ENCODE measurements at places on chromosomes 13 and 19.

- DNase-seq: no peak
Measured at GRCh38 chr19:50332244-50333038, 3.3 kb upstream of the KCNC3 start.

GRCh38 chr13:104996022-104996421 is 1539.4 kb downstream of the EFNB2 start:
- DNase-seq: no peak

DNA sequence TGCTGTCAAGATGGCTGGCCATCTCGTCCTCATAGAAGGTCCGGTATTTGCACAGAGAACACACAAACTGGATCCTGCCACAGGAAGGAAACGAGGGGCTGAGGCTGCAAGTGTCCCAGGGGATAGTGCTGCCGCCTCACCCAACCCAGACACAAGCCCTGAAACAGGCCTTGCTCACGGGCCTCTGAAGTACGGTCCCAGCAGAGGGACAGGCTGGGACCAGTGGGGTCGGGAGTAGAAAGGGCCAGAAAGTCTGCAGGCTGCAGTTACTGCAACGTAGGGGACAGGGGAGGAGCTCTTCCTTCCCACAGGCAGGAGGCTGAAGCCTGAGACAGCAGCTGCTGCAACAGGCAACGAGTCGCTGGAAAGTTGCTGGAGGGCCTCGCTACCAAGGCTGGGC is 18.2 kb upstream of the AKAP8 start:
- DNase-seq: no peak

DNA sequence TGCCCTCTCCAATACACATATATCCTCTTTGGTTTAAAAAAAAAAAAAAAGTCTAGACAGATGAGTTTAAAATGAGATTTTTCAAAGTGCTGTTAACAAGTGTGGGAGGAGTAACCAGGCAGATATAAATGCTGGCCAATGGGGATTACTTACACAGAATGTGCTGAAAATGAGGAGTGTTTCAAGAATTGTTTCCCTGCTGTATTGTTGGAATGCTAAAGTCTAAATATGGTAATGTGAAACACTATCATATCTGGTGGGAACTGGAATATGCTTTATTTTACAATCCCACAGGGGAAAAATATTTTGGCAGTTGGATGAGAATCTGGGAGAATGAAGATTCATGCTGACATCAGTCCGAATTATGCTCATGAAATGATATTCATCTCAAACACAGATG is 250.7 kb downstream of the DCT start:
- DNase-seq: no peak

GRCh38 chr19:1239796-1240737 is 1.5 kb upstream of the ATP5F1D start:
- DNase-seq: peak; percentile 88

- DNase-seq: peak; percentile 77
Measured at GRCh38 chr13:76886292-76887075, at the start of gene KCTD12. TSS of gene KCTD12 (minus strand) at chr13:76886405. CDS start at chr13:76886148, 257 bp downstream.

DNA sequence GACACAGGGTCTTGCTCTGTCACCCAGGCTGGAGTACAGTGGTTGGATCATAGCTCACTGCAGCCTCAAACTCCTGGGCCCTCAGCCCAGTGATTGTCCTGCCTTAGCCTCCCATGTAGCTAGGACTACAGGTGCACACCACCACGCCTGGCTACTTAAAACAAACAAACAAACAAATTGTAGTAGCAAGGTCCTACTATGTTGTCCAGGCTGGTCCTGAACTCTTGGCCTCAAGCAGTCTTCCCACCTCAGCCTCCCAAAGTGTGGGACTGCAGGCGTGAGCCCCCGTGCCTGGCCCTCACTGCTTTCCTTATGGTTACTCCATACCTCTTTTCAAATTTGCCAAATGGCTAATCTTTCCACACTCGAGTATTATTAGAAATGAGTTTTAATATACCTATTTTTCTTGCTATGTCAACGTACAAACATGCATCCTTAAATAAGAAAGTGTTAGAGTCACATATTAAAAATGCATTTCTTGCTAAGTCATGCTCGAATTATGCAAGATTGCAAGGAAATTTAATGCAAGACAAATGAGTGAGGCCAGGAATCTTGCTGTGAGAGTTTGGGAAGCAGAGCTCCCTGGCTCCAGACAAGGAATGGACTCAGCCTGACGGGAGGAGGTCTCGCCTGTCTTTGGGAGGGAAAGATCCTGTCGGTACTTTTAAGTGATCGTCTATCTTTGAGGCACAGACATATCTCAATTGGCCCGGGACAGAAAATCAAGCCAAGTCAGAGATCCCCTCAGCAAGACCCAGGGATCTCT is 39.4 kb downstream of the RFX2 start:
- no peak for DNase-seq

- no peak for DNase-seq
Measured at GRCh38 chr13:114079601-114080536, 52.6 kb downstream of the RASA3 start.

DNA sequence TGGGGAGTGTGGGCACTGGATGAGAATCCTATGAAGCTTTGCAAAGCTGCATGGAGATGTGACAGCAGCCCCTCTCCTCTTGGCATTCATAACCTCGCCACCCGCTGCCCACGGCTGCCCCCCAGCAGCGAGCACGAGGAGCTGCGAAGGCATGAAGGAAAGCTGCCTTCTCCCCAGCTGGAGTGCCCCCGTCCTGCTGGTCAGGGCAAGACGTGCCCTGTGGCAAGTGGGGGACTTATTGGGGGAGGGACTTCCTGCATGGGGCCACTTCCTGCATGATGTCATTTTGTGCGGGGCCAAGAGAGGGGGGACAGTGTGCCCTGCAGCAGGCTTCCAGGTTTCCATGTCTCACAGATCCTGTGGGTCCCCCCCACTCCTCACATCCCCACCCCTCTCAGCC is 85.9 kb downstream of the TSHZ3 start:
- no peak for DNase-seq

- no peak for DNase-seq
Measured at GRCh38 chr13:50450279-50450678, 393.2 kb downstream of the DLEU7 start.

- DNase-seq: peak; percentile 18
Measured at GRCh38 chr13:32001154-32001768, 30.3 kb upstream of the FRY start.

DNA sequence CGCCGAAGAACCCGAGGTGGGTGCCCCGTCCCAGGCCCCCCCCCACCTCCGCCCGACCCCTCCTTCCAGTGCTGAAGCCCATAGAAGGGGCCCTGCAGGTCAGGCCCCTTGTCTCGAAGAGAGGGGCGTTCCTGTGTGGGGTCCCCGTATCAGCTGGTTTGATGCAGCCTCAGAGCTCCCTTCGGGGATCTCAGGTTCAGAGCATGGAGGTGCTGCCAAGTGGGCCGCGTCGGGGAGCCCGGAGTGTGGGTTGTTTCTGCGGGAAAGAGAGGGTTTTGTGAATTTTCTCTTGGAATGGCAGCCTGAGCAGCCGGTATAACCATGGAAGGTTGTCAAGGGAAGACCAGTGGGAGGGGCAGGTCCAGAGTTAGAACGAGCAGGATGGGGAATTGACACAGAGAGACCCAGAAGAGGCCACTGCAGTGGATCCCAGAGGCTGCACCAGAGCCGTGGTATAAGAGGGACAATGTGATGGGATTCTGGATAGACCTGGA is 384 bp downstream of the TRAPPC2B start:
- no peak for DNase-seq

DNA sequence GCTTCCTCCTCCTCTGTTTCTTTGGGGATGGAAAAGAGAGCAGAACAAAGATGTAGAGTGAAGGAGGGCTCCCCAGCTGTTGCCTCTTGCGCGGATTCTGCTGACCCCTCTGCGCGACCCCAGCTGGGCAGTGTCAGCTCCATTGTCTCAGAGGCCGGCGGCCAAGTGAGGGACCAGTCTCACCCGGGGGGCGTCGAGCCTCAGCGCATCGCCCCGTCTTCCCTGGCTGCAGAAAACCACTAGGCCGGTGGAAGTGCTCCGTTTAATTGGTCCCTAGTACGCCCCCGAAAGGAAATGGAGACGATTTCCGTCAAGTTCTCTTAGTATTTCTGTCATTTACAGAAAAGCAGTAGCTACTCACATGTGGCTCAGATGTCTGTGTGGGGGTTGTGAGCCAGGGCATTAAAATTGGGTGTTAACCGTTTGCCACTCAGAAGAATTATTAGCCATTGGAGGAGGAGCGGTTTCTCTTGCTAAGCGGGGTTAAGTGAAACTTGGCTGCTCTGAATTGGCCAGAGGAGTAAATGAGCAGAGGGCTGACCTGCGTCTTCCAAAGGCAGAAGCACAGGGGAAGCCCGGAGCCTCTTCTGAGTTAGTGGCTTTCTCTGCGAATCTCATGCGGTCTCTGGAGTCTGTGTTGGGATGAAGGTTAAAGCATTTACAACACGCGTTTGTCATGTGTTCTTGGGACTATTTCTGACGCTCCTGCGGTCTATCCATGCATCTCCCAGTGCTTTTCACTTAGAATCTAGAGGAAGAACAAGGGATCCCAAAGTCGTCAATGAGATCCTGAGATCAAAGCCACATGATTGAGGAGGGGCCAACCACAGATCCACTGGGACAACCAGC is 132.8 kb upstream of the MYO16 start:
- DNase-seq: no peak

- DNase-seq: no peak
Measured at GRCh38 chr19:29943615-29944014, 1.6 kb downstream of the URI1 start.

DNA sequence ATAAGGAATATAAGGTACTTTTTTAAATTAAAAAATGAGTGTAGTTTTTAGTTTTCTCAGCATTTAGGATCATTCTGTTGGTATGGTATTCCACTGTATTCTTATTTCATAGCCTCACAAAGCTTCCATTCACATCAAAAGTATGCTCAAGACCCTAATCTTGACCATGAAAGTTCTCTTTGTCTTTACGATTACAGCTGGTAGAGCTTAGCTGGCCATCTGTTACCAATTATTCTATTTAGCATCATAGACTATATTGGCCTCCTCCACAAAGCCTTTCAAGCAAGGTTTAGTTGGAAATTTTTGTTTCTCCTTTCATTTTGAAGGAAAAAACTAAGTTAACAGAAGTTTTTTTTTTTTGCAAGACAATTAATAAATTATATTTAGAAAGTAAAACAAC is 245.1 kb downstream of the KCTD12 start:
- DNase-seq: no peak

GRCh38 chr13:45003417-45003816 is 14.1 kb downstream of the GPALPP1 start:
- DNase-seq: no peak

GRCh38 chr13:24922387-24922744 is 158.4 kb downstream of the RNF17 start:
- no peak for DNase-seq

- DNase-seq: no peak
Measured at GRCh38 chr19:30001791-30002190, 59.8 kb downstream of the URI1 start.

Data from CD4-positive, alpha-beta T cell treated with Interleukin-15 for 4 hours (primary cell).